ENCODE measurements at places on chromosomes 2 and 18.

DNA sequence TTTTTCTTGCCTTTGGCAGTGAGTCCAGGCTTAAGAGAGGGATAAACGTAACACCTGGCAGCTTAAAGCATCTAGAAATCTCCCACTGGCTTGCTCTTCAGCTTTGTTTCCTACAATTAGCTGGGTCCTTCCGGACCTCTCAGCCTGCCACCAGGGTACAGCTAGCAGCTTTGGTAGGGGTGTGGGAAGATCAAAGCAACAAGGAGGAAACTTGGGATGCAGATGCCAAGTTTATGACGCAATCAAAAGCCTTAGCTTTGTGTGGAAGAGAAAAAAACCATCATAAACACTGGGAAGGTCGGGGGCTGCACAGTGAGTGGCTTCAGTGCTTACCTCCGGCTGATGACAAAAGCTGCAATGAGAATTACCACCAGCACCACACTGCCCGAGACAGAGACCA lies 116.9 kb downstream of the EPHA4 start:
- DNase-seq: no peak

DNA sequence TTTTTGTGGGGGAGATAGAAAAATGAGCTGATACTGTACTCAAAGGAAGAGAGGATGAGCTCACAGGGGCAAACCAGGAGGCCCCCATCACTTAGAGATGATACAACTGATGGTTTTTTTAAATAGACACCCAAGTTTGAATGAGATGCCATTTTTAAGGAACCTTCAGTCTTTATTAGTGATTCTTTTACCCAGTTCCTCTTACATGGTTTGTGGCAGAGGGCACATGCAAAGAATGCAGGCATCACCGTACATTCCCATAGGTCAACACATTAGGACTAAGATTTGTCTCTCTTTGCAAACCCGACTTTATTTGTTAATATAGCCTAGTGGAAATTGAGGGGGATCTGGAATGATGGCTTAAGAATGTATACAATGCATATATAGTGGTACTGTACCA lies 250.9 kb downstream of the ASXL3 start:
- no peak for DNase-seq

GRCh38 chr2:220370764-220371163 lies 743.3 kb downstream of the SLC4A3 start:
- DNase-seq: no peak

DNA sequence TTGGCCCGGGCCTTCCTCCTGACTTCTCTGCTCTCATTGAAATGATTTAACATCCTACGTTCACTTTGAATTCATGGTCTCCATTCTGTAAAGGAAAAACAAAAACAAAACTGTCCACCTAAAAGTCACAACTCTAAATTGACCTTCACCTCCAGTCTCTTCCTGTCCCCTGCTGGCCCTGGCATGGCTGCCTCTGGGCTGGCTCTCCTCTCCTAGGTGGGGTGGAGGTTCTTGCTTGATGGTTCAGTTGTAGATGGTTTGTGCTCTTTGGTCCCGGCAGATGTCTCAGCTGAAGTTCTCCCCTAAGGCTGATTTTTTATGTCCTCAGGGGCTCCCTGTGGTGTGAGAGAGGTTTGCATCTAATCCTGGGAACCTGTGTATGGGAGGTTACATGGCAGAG lies 121.1 kb downstream of the ACKR3 start:
- no peak for DNase-seq

- DNase-seq: no peak
Observed at GRCh38 chr2:158781353-158781961, 13.7 kb upstream of the DAPL1 start.

DNA sequence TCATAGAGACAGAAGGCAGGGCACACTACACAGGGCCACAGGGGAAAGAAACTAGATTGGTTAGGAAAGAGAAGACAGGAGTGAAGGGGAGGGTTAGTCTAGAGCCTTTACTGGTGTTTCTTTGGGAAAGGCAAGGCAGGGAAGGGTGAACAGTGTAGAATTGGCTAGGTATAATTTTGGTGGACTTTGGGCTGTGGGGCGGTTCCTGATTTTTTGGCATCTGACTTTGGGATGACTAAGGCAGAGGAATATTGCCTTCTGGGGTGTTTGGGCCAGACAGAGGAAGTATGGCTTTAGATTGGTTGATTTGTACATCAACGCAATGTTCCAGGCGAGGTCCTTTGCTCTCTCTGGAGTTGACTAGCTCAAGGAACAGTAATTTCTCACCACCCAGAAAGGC lies 534.8 kb downstream of the DCC start:
- no peak for DNase-seq

DNA sequence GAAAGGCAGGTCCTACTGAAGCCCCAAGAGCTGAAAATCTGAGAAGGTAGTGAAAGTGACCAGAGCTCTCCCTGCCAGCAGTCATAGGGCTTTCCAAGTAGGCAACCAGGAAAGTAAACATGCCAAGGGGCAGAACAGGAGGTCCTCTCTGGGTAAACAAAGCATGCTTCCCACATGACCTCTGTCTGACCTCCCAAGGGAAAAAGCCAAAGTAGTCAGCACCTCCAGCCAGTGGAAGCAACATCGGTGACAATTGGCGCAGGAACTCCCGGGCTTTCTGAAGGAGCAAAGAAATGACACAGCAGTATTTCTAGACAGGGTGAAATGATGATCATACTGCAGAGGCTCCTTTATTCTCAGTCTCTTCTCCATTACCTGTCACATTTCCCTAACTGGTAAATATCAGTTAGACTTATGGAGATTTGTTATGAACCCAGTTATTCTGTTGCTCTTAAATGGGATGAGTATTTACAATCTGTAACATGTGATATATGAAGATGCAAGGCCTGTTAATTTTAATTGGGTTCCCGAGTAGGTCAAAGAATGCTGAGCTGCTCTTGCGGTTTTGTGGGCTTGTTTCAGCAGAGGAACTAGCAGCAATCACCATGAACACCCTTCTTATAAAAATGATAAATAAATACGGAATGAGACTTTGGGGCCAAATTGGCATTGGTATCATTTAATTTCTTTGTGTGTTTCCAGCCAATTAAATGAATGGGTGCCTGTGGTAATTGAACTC lies 321.0 kb downstream of the RND3 start:
- no peak for DNase-seq

DNA sequence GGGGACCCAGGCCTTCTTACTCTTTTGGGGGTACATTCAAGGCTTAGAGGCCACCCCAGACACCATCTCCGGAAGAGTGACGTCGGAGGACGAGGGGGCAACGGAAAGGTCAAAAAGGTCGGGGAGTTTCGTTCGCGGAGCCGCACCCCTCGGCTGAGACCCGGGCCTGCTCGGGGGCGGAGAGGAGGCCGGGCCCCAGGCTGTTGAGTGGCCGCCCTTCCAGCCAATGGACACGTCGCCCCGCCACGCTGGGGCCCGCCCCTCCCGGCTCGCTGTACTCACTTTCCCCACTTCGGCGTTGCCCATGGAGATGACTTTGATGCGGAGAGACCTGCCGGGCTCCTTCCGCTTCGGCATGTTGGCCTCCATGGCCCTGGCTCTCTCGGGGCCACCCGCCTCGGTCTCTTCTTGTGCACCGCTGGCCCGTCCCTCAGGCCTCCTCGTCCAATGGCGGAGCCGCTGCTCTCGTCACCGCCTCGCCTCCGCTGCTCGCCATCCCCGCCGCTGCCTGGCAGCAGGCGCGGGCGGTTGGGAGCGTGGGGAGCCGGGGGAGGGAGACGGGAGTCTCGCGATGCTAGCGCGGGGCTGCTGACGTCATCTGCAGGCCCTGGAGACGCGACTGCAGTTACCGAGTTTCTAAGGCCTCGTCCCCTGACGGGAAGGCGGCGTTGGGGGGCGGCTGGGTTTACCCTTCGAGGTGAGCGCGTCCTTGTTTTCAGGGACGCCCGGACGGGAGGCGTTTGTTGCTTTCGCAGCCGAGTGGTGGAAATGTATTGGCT lies at the start of gene DNAJC27:
Gene DNAJC27, minus strand, starts transcription at position 420 of the 779 bp plus-strand sequence. Its CDS starts 51 bp downstream, at position 369.
- peak; percentile 94 for DNase-seq

- DNase-seq: no peak
Observed at GRCh38 chr2:169712791-169713227, 18.5 kb downstream of the PHOSPHO2 start.

- DNase-seq: no peak
Observed at GRCh38 chr18:22398464-22398863, 19.3 kb downstream of the CTAGE1 start.

GRCh38 chr2:120108049-120108448 lies 95.2 kb downstream of the EPB41L5 start:
- no peak for DNase-seq

GRCh38 chr2:50641633-50642032 lies 390.3 kb downstream of the NRXN1 start:
- DNase-seq: no peak

- no peak for DNase-seq
Observed at GRCh38 chr18:49015886-49016647, 65.3 kb upstream of the SMAD7 start.

GRCh38 chr18:24762511-24762910 lies 302.1 kb downstream of the HRH4 start:
- no peak for DNase-seq

DNA sequence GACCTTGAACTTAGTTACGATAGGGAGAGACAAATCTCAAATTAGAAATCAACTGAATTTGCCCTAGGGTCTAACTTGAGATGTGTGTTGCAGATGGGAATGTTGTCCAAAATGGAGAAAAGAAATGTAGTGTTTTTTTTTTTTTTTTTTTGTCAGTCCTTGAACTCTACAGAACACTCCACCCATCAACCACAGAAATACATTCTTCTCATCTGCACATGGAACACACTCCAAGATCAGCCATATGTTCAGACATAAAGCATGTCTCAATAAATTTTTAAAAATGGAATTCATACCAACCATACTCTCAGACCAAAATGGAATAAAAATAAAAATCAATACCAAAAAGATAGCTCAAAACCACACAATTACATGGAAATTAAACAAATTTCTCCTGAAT lies 526.5 kb downstream of the FBXO15 start:
- DNase-seq: no peak

DNA sequence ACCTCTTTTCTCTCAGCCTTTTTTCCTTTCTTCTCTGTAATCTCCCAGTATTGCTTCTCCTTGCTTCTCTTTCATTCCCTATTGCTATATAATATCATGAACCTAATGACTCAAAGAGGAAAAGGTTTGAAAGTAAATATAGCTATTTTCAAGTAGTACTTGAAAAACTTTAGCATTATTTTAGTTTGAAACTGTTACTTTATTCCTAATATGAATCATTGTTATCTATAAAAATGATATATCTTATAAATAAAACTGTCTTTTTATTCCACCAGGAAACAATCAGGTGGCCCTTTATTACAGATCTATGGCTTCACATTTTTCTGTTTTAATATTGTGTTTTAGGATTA lies 311 bp upstream of the SCN1A start:
- no peak for DNase-seq

DNA sequence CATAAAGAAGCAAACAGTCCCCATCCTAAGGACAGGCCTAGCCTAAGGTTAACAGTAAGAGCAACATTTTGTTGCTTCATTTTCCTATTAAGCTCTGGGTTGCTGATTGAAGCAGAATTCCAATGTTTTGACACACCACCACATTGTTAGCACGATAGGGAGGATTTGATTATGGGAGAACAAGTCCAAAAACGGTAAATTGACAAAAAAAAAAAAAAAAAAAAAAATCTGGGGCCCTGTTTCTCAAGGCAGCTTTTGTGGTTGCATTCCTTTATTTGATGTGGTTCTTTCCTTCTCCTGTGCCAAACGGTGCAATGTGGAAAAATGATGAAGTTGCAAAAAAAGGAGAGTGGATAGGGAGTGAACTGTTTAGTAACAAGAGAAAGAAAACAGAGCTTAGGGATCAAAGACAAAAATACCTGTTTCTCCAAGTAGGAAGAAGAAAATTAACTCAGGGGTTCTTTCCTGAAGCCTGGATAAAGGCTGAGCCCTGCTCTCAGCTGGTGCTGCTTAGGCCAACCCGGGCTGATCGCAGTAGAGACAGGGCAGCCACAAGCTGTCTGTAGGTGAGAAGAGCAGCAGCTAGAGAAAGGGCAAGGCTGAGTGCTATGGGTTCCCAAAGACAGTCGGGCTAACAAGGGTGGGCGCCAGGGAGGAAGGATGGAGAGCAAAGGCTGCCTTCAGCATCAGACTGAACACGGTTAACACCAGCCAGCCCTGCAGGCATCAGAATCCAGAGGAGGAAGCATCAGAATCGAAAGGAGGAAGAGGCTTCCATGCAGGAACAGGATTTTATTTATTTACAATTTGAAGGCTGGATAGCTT lies 167.8 kb upstream of the FOSL2 start:
- no peak for DNase-seq

- DNase-seq: no peak
Observed at GRCh38 chr18:23238152-23238531, 102.9 kb downstream of the CABLES1 start.

DNA sequence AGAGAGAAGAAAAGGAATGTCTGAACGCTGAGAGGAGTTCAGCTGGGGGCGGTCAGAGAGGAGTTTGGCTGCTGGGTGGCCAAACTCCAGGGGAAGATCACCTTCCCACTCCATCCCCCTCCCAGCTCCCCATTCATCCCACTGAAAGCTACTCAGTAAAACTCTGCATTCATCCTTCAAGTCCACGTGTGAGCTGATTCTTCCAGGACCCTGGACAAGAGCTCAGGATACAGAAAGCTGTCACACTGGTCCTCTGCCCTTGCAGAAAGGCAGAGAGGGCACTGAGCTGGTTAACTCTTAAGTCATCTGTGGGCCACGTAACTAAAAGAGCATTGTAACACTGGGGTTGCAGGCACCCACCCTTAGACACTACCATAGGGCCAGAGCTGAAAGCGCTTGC lies 132.1 kb upstream of the ARL4C start:
- DNase-seq: no peak

GRCh38 chr2:41736586-41736985 lies 311.2 kb upstream of the PKDCC start:
- DNase-seq: no peak

GRCh38 chr2:236019434-236019833 lies 148.8 kb downstream of the GBX2 start:
- DNase-seq: no peak

DNA sequence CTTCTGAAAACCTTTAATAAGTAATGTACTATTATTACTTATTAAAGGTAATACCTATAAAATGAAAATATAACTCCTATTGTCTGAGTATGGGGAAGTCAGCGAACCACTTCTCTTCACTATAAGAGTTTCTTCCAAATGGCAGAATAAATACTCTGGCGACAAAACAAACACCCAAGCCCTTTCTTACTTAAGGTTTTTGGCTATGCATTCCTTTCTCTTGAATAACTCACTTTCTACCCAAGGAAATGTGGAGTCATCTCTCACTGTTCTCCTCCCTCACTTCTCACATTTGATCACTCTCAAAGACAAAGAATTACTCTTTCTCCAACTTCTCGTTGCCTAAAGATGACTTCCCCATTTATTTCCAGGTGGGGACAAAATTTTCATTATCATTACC lies 816.8 kb upstream of the CRIM1 start:
- no peak for DNase-seq

Measured in activated CD4-positive, alpha-beta T cell treated with anti-CD3 and anti-CD28 coated beads, Interleukin-2, amount 50 U/mL, for 24 hours (primary cell).